ENCODE measurements at places on chromosomes 12 and 14. TPM values are rescaled to one million over a fixed set of nuclear protein-coding genes. Genes with fewer than 3 reads are reported as not detected.

The ATP23 gene
- total RNA-seq, result 8.3 TPM

The KRT6C gene
- total RNA-seq, result not detected

The DNAJC22 gene
- total RNA-seq, result 0.10 TPM

The CHGA gene
- total RNA-seq, result not detected

The ITGA7 gene
- total RNA-seq, result 488 TPM

- no peak for DNase-seq
Observed at GRCh38 chr14:56491299-56492285, 88.0 kb upstream of the TMEM260 start.

- peak; percentile 72 for DNase-seq
Observed at GRCh38 chr14:99537399-99537798, 56.2 kb downstream of the CCNK start.

GRCh38 chr12:77609016-77609415 is 221.7 kb upstream of the NAV3 start:
- no peak for DNase-seq

DNA sequence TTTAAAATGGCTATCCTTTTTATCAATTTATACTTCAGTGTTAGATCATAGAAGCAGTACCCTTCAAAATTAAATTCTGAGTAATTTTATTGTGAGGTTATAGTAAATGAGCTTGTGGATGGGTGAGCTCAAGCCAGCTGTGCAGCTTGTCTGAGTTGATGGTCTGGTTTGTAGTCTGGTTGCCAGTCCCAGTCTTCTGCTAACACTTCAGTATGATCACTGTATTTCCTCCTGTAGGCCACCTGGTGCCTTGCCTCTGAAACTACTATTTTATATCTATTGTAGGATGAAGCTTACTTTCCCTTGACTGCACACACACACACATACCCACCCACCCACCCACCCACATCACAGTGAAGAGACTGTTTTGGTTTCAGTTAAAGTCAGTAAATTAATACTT is 496.4 kb downstream of the PCNX1 start:
- DNase-seq, result no peak

- peak; percentile 75 for DNase-seq
Observed at GRCh38 chr12:123973552-123974341, 732 bp downstream of the ZNF664 start.

DNA sequence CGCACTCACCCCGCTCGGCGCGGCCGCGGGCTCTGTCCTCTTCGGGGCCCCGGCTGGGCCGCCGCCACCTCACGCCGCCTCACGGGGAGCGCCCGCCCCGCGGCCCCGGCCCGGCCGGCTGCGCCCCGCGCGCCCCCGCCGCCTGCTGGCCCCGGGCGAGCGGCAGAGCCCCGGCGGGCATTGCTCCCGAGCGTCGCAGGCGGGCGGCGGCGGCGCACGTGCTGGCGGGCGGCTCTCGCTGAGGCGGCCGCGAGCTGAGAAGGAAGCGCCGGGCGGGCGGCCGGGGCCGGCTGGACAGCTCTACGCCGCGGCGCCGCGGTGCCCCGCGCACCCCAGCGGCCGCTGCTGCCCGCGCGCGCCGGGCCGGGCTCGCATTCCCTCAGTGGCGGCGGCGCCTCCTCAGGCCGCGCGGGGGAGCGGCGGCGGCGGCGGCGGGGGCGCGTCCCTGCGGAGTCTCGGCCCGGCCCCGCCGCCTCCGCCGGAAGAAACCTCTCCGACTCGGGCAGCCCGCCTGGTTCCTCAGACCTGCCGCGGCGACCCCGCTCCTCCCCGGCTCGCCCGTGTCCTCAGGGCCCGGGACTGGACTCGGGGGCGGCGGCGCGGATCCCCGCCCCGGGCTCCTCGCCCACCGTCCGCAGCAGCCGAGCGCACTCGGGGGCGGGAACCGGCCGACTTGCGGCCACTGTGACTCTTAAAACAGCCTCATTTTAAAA is at the start of gene PITPNM2:
Gene PITPNM2, minus strand, starts transcription at position 347 of the 713 bp plus-strand sequence. CDS start 116,500 bp downstream, outside the sequence.
- peak; percentile 86 for DNase-seq

GRCh38 chr14:97010491-97011160 is 213.4 kb downstream of the VRK1 start:
- DNase-seq, result no peak

DNA sequence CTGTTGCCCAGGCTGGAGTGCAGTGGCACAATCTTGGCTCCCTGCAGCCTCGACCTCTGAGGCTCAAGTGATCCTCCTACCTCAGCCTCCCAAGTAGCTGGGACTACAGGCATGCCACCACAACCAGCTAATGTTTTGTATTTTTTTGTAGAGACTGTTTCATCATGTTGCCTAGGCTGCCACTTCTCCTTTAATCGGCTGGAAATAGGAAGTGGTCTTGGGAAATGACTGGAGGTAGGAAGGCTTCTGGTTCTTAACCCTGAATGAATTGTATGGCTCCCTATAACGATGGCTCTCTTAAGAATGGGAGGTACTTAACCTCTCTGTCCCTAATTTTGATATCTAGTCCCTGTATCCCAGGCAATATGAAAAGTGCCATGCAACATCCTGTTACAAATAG is 113.9 kb upstream of the USP15 start:
- DNase-seq, result no peak

DNA sequence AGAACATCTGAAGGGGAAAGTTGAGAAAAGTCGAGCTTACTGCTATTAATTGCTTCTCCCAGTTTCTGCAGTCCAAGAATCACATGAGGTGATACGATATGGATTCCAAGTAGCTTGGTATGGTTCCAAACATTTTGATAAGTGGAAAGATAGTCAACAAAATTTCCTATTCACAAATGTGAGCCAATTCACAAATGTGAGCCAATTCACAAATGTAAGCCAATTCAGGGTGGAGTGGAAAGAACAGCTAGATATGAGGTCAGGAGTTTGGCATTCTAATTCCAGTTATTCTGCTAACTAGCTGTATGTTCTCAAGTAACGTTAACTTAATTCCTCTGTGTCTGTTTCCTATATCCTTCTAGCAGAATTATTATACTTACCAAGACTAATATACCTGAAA is 37.6 kb upstream of the DHRS4 start:
- no peak for DNase-seq

Data from left ventricle myocardium superior (tissue), 1 donor.